Endothelial cell (in vitro differentiated cells): ENCODE measurements at places on chromosomes 5 and 9.
A peak's percentile ranks its signal among the peaks of the same experiment; 100 is the strongest.

GRCh38 chr5:24363789-24364481, 280.8 kb downstream of the CDH10 start:
- no peak for DNase-seq
- peak overlapping the region; percentile 57 for H3K27ac ChIP-seq
- H3K27me3 ChIP-seq = no peaks in the 10 kb centered on the region
- no peaks in the 10 kb centered on the region for H3K36me3 ChIP-seq

GRCh38 chr5:42791151-42791550, 20.5 kb downstream of the SELENOP start:
- H3K36me3 ChIP-seq = peaks cover 9% of the 10 kb centered on the region
- H3K27ac ChIP-seq = no peak overlapping the region
- no peak overlapping the region for H3K4me3 ChIP-seq
- H3K27me3 ChIP-seq = no peaks in the 10 kb centered on the region
- DNase-seq = no peak

DNA sequence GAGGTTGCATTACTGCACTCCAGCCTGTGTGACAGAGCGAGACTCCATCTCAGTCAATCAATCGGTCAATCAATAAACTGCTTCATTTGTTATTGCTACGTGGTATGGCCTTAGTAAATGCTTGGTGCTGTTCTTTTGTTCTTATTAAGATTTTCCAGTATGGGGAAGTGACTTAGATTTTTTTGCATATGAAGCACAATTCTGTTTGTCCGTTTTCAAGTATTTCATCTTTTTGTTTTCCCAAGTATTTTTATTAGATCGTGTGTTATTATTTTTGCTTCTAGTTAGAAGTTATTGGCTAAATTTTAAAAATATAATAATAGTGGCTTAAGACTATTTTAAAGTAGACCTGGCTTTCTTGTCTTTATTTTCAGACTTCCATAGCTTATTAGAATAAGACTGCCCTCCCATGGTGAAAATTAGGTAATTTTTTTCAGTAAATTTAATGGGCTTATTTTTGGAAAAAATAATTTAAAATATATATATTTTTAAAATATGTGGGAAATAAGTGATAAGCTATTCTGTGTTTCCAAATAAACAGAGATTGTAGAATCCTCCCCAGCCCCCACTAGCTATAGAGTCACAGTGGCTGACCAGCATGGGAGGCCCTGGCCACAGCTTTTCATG, 14.7 kb upstream of the OMD start:
- no peak overlapping the region for H3K27ac ChIP-seq
- H3K4me1 ChIP-seq = no peaks in the 10 kb centered on the region
- H3K4me3 ChIP-seq = no peak overlapping the region
- no peak for DNase-seq
- no peaks in the 10 kb centered on the region for H3K27me3 ChIP-seq

- H3K4me1 ChIP-seq = peaks cover 3% of the 10 kb centered on the region
- no peaks in the 10 kb centered on the region for H3K36me3 ChIP-seq
- H3K27ac ChIP-seq = no peak overlapping the region
Measured at GRCh38 chr9:28971881-28972280, 1398.6 kb upstream of the C9orf72 start.

DNA sequence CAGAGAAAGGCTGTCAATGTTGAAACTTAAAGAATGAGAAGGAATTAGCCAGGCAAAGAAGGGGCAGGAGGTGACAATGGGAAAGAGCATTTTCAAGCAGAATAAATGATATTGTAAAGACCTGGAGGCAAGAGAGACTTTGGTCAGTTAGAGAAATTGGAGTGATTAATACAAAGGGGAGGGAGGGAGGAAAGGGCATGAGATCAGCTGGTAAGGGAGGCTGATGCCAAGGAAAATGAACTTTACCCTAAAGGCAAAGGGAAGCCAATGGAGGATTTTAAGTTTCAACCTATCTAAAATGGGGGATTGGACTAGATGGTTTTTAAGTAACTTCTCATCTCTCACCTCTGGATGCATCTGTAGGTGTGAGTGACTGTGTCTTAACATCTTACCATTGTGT, 23.3 kb downstream of the C5 start:
- DNase-seq = no peak
- H3K4me1 ChIP-seq = no peaks in the 10 kb centered on the region
- no peaks in the 10 kb centered on the region for H3K27me3 ChIP-seq
- no peaks in the 10 kb centered on the region for H3K36me3 ChIP-seq

DNA sequence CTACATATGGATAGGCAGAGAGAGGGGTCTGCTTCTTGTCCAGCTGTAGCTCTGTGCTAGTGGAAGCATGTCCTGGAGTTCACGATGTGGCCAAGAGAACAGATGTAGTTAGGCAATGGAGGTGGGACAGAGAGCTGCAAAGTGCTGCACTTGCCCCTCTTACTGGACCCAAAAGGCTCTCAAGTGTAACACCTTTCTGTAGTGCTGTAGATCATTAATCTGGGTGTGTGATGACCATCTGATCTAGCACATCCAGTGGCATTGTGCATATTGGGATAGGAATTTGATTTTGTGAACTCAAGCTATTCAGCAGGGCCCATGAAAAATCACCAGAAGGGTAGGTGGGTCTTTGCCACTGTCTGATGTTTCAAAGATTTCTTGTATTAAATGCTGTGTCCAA, 151.4 kb downstream of the KDM4C start:
- H3K27me3 ChIP-seq = no peaks in the 10 kb centered on the region
- no peaks in the 10 kb centered on the region for H3K36me3 ChIP-seq
- H3K27ac ChIP-seq = no peak overlapping the region
- DNase-seq = no peak

DNA sequence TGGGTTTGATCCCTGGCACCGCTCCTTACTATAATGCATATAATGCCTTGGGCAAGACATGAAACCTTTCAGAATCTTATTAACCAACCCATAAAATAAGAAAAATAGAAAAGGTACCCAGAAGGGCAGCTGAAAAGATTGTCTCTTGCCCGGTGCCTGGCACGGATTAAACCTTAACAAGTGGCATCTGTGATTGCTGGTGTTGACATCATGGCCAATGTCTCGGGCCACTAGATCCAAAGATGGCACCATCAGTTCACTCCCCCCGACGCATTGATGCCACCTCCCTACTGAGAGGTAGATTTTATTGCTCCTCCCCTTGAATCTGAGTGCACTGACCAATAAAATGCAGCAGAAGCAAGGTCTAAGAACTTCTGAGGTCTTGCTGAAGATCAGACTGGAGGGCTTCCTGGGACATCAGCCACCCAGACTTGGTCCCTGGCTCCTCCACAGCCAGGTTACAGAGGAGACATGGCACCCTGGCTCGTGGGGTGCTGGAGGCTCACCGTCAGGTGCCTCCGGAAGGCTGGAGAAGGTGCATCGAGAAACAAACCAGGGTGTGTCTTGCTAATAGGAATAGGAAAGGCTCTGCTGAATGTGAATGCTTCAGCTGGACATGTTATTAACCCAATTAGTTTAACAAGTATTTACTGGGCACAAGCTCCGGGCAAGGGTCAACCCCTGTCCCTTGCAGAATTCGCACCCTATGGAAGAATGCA, 80.0 kb upstream of the COL5A1 start:
- peaks cover 5% of the 10 kb centered on the region for H3K27me3 ChIP-seq
- no peak overlapping the region for H3K4me3 ChIP-seq
- H3K4me1 ChIP-seq = no peaks in the 10 kb centered on the region
- DNase-seq = no peak
- H3K27ac ChIP-seq = no peak overlapping the region

GRCh38 chr5:10689391-10690081, 71.5 kb downstream of the DAP start:
- H3K27ac ChIP-seq = no peak overlapping the region
- peak; percentile 56 for DNase-seq
- H3K36me3 ChIP-seq = peaks cover 38% of the 10 kb centered on the region
- no peak overlapping the region for H3K4me3 ChIP-seq
- H3K4me1 ChIP-seq = peaks cover 4% of the 10 kb centered on the region
- peaks cover 7% of the 10 kb centered on the region for H3K27me3 ChIP-seq

DNA sequence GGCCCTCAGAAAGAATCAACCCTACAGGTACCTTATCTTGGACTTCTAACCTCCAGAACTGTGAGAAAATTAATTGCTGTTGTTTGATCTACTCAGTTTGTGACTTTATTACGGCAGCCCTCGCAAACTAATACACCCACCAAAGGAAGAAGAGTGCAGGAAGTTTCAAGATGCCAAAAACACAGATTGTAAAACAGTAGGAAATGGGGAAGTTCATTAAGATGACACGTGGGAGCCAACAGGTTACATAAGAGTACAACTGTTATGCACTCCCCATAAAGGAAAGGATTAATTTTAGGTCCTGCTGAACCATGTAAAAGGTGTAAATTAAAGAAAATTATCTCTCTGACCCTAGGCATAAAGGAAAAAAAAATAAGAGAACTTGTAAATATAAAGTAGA, 294.3 kb downstream of the EPB41L4A start:
- peaks cover 1% of the 10 kb centered on the region for H3K27me3 ChIP-seq
- no peaks in the 10 kb centered on the region for H3K4me1 ChIP-seq
- H3K4me3 ChIP-seq = no peak overlapping the region
- no peak overlapping the region for H3K27ac ChIP-seq
- DNase-seq = no peak

- H3K4me1 ChIP-seq = peaks cover 5% of the 10 kb centered on the region
- peaks cover 4% of the 10 kb centered on the region for H3K27me3 ChIP-seq
- no peaks in the 10 kb centered on the region for H3K36me3 ChIP-seq
- DNase-seq = no peak
- H3K27ac ChIP-seq = no peak overlapping the region
- H3K4me3 ChIP-seq = no peak overlapping the region
Measured at GRCh38 chr5:96476654-96477053, 43.6 kb upstream of the PCSK1 start.

DNA sequence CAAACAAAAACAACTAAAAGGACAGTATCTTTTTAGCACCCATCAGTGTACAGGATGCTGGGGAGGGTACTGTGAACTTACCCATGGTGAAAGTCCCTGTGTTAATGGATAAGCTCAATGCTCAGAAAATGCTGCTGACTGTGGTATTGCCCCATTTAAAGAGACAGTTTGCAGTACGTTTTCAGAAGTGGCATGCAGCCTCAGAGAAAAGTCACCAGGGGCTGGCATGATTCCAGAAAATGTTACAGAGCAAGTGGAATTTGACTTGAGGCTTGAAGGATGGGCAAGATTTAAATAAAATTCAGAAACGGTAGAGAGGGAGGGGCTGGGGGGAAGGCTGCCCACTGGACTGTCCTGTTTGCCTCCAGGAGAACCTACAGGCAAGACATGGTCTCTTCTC, 7.2 kb downstream of the S1PR3 start:
- no peak for DNase-seq
- H3K27me3 ChIP-seq = peaks cover 3% of the 10 kb centered on the region
- H3K4me1 ChIP-seq = peaks cover 18% of the 10 kb centered on the region
- H3K27ac ChIP-seq = no peak overlapping the region
- no peak overlapping the region for H3K4me3 ChIP-seq

- no peaks in the 10 kb centered on the region for H3K36me3 ChIP-seq
- no peak for DNase-seq
- no peak overlapping the region for H3K27ac ChIP-seq
- H3K4me1 ChIP-seq = no peaks in the 10 kb centered on the region
Measured at GRCh38 chr9:88291856-88292255, 96.4 kb upstream of the SPIN1 start.

DNA sequence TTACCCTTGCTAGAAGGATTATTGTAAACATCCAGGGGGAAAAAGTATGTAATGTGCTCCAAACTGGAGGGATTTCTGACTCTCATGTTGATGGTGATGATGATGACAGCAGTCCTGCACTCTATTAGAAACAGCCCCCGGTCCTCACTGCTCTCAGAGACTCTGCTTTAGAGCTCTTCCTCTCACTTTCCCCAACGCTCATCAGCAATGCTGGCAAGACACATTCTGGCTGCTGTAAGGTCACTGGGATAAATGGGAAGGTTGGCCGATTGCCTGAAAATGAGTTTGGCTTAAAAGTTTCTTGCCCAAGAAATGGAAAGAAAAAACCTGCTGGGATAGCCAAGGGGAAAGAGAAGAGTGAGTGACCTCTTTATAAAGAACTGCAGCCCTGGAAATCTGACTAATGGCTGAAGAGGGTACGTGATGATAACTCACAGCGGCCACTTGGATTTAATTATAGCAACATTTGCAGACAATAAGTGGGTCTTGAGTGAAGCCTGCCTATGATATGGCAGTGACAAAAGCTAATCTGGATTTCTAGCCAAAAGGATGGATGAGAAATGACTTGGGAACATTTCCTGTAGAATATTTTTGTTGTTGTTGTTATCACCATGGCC, 235.8 kb downstream of the TMEM38B start:
- no peak for DNase-seq
- no peaks in the 10 kb centered on the region for H3K36me3 ChIP-seq
- peaks cover 2% of the 10 kb centered on the region for H3K27me3 ChIP-seq
- H3K4me3 ChIP-seq = no peak overlapping the region
- H3K4me1 ChIP-seq = no peaks in the 10 kb centered on the region

GRCh38 chr9:70413464-70413798, 1.0 kb downstream of the KLF9 start:
- no peak overlapping the region for H3K27ac ChIP-seq
- H3K27me3 ChIP-seq = peaks cover 17% of the 10 kb centered on the region
- peak overlapping the region; percentile 94 for H3K4me3 ChIP-seq
- peaks cover 4% of the 10 kb centered on the region for H3K36me3 ChIP-seq

DNA sequence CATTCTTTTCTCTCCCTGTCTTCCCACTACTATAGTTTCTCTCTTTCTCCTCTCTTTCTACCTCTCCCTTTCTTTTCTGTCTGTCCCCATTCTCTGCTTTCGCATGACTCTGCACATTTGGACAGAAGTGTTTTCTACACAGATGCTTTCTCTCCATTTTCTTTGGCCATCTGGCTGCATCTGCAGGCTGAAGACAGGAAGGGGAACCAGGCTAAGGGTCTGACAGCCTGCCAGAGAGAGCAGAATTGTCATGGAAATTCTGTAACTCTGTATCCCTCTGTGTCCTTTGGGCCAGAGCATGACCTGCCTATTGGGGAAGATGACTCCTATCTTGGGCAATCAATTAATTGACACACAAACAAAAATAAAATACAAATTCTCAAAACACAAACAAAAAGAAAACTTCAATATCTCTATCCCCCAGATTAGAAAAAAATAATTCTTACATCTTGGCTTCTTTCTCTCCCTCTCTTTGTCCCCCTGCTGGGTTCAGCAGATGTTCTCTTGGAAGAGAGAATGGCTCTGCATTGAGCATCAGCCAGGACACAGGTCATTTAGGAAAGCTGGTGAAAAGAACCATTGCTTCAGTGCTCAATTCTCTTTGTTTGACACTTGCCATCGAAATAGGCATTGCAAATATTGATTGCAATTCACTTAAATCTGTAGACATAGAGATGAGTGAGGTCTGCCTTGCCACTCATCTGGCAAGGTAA, 415.9 kb upstream of the KLF4 start:
- no peaks in the 10 kb centered on the region for H3K27me3 ChIP-seq
- H3K36me3 ChIP-seq = no peaks in the 10 kb centered on the region
- H3K4me1 ChIP-seq = peaks cover 5% of the 10 kb centered on the region
- no peak for DNase-seq

DNA sequence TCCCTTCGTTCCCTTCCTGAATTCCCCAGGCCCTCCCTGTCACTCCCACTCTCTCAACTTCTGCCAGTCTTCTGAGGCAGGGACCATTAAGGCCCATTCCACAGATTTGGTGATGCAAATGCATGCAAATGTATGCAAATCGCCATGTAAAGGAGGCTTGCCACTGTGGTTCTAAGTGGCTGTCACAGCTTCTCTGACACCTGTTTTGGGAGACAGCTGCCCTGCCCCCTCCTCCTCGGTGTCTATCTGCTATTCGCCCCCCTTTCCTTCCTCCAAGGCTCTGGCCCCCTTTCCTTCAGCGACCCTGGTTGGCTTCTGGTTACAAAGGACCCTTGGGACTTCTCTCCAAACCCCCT, 10.5 kb upstream of the ARAP3 start:
- peaks cover 5% of the 10 kb centered on the region for H3K27me3 ChIP-seq
- H3K4me3 ChIP-seq = peak overlapping the region; percentile 69
- DNase-seq = no peak
